T-cell (primary cell): ENCODE measurements at places on chromosomes 6 and 20. TPM values are rescaled to one million over a fixed set of nuclear protein-coding genes. Genes with fewer than 3 reads are reported as not detected.

DNA sequence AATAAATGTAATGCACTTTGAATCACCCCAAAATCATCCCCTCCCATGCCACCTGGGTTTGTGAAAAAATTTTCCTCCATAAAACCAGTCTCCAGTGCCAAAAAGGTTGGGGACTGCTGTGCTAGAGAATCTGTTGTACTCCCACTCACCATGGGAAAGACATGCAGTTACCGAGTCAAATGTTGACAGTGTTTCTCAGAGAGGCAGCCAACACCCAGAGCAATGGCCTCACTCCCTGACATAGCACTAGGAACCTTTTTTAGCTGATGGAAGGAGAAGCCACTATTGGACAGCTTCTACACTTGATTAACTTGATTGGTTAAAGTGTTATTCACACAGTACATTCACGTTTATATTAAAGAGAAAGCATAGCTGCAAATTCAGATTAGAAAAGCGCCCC lies 59.8 kb upstream of the MANEA start:
- H3K4me1 ChIP-seq = no peaks in the 10 kb centered on the region
- H3K36me3 ChIP-seq = no peaks in the 10 kb centered on the region
- H3K27me3 ChIP-seq = peaks cover 9% of the 10 kb centered on the region

BACH2 gene
- total RNA-seq = 81.9 TPM

DNA sequence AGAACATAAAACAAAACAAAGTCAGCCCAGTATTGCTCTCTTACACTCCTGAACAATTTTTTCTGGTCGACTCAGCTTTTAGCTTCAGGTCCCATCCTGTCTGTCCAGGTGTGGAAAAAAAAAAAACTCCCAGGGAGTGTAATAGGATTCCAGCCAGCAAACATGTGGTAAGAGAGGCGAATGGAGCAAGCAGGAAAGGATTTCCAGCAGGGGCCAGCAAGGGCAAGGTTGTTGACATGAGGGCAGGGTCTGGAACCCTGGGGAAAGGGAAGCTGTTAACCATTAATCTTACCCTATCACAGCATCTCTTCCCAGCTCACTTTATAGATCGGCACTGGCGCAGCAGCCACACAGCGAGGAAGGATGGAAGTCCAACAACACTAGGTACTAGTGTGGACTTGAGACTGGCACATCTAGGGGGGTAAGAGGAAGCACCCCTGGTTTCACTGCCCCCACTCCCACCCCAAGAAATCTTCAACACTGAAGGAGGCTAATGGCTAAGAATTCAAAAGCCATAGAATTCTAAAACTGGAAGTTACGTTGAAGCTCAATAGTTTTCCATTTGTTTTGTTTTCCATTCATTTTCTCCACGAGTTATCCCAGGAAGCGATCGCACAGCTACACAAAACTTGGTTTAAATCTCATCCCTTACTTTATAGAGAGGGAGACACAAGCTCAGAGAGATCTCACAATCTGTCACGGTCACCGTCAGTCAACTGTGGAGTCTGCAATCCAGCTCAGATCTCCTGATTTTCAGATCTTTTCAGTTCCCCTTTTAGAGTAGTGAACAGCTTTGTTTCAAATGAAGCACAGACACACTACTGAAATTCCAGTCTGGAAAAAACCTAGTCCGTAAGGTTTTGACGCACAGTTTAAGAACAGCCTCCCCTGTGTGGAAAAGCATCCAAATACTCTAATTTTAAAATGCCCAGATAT lies 53.3 kb downstream of the SLC22A23 start:
- no peak for DNase-seq
- H3K36me3 ChIP-seq = no peaks in the 10 kb centered on the region
- no peak overlapping the region for H3K27ac ChIP-seq
- no peaks in the 10 kb centered on the region for H3K27me3 ChIP-seq
- H3K4me3 ChIP-seq = no peak overlapping the region

DNA sequence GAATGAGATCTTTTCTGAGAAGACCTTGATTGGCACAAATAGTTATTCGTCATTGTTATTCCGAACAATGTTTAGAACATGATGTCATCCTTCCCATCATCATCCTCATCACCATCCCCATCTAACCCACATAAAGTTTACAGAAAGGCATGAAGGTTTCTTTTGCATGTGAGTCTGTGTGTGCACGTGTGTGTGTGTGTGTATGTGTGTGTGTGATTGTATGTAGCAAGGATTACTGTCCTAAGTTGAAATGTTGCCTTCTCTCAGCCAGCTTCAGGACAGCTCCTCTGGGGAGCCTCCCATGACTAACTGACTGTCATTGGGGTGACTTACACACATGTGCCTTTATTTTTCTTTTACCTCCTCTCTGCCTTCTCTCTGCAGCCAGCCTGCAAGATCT lies 113.5 kb downstream of the SLC22A3 start:
- peaks cover 2% of the 10 kb centered on the region for H3K27me3 ChIP-seq
- peaks cover 39% of the 10 kb centered on the region for H3K4me1 ChIP-seq
- H3K4me3 ChIP-seq = no peak overlapping the region
- no peak for DNase-seq
- H3K27ac ChIP-seq = peak overlapping the region; percentile 56

SNAP25 gene
- total RNA-seq = not detected

WFDC2 gene
- total RNA-seq = 0.56 TPM

- H3K4me1 ChIP-seq = peaks cover 48% of the 10 kb centered on the region
- H3K27me3 ChIP-seq = peaks cover 10% of the 10 kb centered on the region
- no peaks in the 10 kb centered on the region for H3K36me3 ChIP-seq
- H3K4me3 ChIP-seq = no peak overlapping the region
These were observed 6.2 kb downstream of the NKX2-2 start for GRCh38 chr20:21507400-21508229.

DNA sequence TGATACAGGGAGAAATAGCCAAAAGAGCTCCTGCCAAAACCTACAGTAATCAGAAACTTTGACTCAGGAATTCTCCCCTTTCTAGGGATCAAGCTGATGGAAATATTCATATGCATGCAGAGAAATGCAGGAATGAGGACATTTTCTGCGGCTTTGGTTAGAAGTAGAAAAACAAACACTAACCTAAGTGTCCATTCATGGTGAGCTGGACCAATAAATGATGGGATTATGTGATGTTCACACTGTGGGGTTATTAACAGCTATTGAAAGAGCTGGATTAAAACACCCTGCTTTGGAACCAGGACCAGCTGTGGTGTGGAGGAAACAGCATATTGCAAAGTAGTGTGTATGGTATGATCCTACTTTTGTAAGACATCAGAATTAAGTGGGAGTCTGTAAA lies 143.1 kb downstream of the SYCP2 start:
- peaks cover 21% of the 10 kb centered on the region for H3K27me3 ChIP-seq
- H3K27ac ChIP-seq = no peak overlapping the region
- no peak for DNase-seq
- no peaks in the 10 kb centered on the region for H3K4me1 ChIP-seq
- H3K4me3 ChIP-seq = no peak overlapping the region
- H3K36me3 ChIP-seq = no peaks in the 10 kb centered on the region

GRCh38 chr6:55023230-55023629 lies 151.1 kb upstream of the HCRTR2 start:
- no peaks in the 10 kb centered on the region for H3K36me3 ChIP-seq
- no peak overlapping the region for H3K4me3 ChIP-seq

MYCT1 gene
- 0.42 TPM for total RNA-seq

DNA sequence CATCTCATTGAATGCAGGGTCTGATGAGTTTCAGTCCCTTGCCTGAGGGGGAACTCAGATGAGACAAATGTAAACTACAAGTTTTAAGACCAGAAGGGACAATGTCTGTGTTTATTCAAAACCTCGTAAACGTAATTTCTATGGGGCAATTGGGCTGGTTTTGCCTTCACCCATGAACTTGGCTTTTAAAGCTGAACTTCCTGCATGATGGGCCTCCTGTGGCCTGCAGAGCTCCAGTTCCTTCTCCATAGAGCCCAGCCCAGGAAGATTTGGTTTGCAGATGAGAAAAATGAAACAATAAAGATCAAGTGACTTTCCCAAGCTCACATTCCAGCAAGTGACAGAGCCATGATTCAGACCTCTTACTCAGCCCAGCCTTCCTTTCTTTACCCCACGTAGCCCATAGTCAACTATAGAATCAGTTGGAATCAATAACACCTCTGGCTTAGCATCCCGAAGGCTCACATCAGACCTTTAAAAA lies 612.3 kb downstream of the UTRN start:
- no peak overlapping the region for H3K27ac ChIP-seq
- no peak for DNase-seq
- H3K4me3 ChIP-seq = no peak overlapping the region

FAM184A gene
- total RNA-seq = 3.6 TPM

- peak; percentile 38 for DNase-seq
- H3K27ac ChIP-seq = peak overlapping the region; percentile 65
- H3K4me3 ChIP-seq = peak overlapping the region; percentile 67
- no peaks in the 10 kb centered on the region for H3K36me3 ChIP-seq
- H3K4me1 ChIP-seq = peaks cover 23% of the 10 kb centered on the region
These were observed 655 bp downstream of the FAM184A start for GRCh38 chr6:119077643-119078375.

DNA sequence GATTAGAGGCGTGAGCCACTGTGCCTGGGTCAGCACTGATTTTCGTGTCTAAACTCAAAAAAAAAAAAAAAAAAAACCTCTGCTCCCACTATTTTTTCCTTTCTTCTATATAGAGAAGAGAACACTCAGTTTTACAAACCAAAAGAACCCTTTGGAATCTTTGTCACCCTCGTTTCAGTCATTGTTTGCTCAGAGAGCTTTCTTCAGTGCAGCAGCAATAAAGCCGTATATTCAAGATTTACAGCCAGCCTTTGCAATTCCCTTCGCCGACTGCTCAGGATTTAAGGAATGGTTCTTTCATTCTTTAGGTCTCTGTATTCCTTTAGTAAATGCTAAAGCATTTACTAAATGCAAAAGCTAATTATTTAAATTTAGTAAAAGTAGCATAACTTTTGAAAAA lies 20.1 kb downstream of the RIOK1 start:
- no peak overlapping the region for H3K27ac ChIP-seq
- H3K4me3 ChIP-seq = no peak overlapping the region
- H3K36me3 ChIP-seq = peaks cover 17% of the 10 kb centered on the region
- H3K27me3 ChIP-seq = no peaks in the 10 kb centered on the region
- no peak for DNase-seq

GRCh38 chr6:25991785-25992412 lies 29.3 kb downstream of the TRIM38 start:
- H3K4me3 ChIP-seq = peak overlapping the region; percentile 89
- DNase-seq = peak; percentile 23
- H3K27me3 ChIP-seq = no peaks in the 10 kb centered on the region
- H3K36me3 ChIP-seq = no peaks in the 10 kb centered on the region
- H3K27ac ChIP-seq = peak overlapping the region; percentile 77
